ENCODE measurements at places on chromosomes 4 and X.
A peak's percentile ranks its signal among the peaks of the same experiment; 100 is the strongest.

DNA sequence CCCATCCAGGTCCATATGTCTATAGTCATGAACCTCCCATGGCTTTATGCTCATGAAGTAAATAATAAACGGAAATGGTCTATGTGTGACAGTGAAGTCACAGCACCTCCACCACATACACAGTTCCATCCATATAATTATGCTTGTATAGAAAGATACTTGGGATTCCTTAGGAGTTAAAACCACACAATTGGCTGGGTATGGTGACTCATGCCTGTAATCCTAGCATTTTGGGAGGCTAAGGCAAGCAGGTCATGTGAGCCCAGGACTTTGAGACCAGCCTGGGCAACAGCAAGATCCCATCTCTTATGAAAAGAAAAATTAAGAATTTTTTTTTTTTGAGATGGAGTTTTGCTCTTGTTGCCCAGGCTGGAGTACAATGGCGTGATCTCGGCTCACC, 55.6 kb upstream of the RBM47 start:
- DNase-seq = no peak

DNA sequence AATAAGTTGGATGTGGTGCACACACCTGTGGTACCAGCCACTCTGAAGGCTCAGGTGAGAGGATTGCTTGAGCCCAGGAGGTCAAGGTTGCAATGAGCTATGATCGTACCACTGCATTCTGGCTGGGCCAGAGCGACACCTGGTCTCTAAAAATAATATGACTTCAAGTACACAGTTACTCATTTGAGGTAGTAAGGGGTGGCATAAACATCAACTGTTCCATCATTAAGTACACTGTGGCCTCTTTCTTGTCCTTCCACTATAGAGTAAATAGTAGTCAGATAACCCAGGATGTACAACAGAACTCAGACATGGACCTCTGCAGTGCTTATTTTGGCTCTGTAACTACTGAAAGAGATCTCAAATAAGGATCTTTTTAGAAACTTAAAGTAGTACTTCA, 10.6 kb downstream of the FAM9B start:
- DNase-seq = no peak

DNA sequence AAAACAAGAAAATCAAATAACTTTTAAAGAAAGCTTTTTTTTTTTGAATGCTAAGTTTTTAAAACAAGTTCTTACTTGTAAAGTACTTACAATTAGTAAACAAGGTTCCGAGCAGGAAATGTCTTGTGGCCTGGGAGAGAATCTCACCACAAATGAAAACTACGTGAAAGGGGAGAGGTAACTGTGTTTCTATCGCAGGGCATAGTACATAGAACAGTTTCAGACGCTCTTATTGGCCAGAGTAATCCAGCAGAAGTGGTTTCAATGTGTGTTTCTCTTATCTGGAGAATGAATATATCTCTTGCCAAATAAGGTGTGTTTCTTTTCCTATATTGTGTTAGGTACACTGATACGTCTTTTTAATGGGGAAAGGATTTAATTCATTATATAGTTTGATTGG, at the start of gene PLAC8:
PLAC8 (minus strand) TSS at position 154 of the 400 bp plus-strand sequence. CDS start 6,808 bp downstream, outside the sequence.
- DNase-seq = no peak

GRCh38 chr4:100880011-100880410, 362.2 kb upstream of the EMCN start:
- peak; percentile 5 for DNase-seq

DNA sequence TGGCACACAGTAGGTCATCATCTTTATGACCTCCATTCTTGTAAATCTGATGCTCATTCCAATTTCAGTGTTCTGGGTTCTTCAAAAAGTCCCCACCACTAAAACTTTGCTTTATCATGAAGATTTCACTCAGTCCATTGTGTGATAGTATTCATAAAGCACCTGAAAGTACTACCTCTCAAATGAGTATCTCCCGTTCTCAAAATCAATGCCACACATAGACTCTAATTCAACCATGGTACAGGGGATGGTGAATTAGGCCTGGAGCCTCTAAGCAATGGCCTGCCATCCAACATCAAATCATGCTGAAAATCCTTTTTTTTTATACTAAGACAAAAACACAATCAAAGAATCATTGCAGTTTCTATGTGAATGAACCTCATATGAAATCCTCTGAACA, 19.4 kb upstream of the WAS start:
- DNase-seq = no peak

GRCh38 chr4:147736458-147736857, 4.6 kb downstream of the ARHGAP10 start:
- no peak for DNase-seq

DNA sequence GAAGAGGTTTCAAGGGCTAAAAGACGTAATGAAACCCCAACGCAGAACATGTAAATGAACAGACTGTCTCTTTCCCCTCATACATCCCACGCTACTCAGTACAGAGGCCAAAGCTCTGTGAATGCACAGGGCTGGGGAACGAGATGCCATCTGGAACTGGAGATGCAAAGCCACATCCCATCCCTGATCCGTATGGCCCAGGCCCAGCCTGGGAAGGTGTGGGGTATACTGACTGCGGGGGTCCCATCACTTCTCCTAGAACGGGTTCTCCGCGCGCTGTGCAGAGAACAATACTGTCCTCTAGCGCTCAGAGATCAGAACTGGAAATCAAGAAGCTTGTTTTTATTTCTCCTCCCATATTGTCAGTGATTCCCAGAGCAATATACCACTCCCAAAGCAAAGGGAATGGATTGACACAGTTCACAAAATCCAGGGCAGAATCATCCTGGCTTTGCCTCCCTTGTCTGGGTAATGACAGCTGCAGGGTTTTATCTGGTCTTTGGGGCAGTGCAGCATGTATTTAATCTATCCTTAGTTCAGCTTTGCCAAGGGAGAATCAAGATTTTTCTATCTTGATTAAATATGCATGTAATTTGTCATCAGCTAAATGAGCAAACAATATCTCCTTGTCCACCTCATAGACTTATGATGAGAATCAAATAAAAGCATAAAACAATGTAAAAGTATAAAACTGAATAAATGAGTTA, 47.3 kb upstream of the TLR3 start:
- no peak for DNase-seq

- no peak for DNase-seq
These were observed 34.8 kb upstream of the SPANXD start for GRCh38 chrX:141733371-141733770.

DNA sequence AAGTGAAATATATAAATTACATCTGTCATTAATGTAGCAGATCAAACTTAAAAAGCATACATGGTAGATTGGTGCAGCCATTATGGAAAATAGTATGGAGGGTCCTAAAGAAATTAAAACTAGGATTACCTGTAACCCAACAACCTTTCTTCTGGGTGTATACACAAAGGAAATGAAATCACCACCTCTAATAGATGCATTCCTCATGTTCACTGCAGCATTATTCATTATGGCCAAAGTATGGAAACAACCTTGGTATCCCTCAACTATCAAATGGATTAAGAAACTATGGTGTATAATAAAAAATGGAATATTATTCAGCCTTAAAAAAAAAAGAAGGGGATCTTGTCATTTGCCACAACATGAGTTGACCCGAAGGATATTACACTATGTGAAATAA, 13.7 kb downstream of the WDFY3 start:
- DNase-seq = no peak

DNA sequence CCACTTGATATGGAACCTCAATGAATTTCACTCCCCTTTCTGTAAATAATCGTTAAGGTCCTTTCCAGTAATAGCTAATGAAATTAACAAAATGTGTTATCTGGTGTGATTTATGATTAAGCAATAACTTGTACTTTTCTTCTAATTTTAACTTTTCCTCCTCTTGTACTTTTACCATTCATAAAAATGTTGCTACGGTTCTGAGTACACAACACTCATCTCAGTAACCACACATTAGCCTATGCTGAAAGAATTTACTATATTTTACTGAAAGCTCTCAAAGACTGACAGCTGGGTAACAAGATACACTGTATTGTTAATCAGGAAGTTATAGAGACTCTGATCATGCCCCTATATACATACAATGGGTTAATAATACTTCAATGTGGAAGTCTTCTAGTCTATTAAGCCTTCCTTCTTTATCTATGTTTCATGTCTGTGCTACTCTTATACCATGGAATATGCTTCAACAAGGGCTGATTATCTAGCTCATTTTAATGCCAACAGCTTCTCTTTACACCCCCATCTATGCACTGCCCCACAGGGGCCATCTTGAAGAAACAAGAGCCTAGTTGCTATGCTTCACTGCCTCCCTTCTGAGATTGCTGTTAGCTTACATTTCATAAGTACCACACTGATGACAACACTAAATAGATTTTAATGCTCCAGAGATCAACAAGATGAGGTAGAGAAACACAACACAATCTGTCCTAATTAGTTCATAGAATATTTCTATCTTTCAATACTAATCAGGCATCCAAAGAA, 39.1 kb downstream of the LAMP2 start:
- no peak for DNase-seq

GRCh38 chrX:68830419-68831404, 1.9 kb downstream of the EFNB1 start:
- DNase-seq = peak; percentile 21

DNA sequence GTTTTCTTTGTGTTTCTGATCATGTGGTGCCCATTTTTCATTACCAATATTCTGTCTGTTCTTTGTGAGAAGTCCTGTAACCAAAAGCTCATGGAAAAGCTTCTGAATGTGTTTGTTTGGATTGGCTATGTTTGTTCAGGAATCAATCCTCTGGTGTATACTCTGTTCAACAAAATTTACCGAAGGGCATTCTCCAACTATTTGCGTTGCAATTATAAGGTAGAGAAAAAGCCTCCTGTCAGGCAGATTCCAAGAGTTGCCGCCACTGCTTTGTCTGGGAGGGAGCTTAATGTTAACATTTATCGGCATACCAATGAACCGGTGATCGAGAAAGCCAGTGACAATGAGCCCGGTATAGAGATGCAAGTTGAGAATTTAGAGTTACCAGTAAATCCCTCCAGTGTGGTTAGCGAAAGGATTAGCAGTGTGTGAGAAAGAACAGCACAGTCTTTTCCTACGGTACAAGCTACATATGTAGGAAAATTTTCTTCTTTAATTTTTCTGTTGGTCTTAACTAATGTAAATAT, 110.4 kb downstream of the IL13RA2 start:
- no peak for DNase-seq

DNA sequence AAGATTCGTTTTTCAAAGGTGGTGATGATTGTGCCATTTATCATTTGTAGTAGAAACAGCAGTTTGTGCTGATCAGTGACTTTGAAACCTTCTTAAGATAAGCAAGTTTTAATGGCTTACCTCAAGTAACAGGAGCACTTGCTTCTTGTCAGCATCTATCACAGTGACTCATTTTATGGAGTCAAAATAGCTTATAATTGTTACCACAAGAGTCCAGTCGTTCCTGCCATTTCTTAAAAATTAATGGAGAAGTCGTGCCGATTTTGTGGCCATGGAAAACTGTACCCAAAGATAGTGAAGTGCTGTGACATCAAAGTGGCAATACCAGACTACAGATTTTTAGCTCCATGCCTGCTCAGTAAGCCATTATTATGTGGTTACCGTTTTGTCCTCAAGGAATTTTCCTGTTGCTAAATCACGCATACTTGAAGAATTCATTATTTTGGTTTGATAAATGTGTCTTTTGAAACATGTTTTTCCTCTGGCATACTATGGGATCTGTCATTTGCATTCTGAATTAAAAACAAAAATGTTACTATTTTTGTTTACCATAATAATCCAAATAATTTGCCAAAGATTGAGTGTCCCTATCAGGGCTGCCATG, 129.9 kb downstream of the CBR4 start:
- no peak for DNase-seq

GRCh38 chr4:186144946-186145569, 40.6 kb downstream of the FAM149A start:
- peak; percentile 33 for DNase-seq

DNA sequence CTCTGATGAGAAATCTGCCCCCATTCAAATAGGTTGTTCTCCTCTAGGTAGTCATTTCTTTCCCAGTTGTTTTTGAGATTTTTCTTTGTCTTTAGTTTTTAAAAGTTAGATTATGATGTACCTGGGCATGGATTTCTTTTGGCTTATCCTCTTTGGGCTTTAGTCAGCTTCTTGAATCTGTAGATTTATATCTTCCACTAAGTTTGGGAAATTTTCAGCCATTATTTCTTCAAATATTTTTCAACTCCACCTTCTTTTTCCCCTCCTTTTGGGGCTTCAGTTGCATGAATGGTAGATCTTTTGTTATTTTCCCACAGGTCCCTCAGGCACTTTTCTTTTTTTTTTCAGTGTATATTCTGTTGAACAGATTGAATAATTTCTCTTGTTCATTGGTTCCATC, 77.3 kb downstream of the JADE3 start:
- no peak for DNase-seq

DNA sequence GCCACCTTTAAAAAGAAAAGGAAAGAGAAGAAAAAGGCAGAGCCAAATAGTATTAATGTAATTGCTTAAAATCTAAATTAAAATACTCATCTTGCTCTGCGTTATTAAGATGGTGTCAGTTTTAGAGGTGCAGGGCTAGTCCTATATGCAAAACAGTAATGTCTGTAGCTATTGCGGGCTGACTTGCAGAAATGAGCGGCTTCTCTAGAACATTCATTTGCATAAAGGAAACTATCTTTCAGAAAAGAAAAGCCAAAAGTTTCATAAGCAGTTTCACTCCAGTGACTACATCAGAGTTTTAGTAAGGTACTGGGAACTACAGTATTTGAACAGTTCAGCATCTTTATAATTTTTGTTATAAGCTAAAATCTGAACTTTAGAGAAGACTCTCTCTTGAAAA, 6.0 kb downstream of the SMAD1 start:
- peak; percentile 55 for DNase-seq

- no peak for DNase-seq
These were observed 8.2 kb upstream of the TRAM1L1 start for GRCh38 chr4:117093571-117093970.

DNA sequence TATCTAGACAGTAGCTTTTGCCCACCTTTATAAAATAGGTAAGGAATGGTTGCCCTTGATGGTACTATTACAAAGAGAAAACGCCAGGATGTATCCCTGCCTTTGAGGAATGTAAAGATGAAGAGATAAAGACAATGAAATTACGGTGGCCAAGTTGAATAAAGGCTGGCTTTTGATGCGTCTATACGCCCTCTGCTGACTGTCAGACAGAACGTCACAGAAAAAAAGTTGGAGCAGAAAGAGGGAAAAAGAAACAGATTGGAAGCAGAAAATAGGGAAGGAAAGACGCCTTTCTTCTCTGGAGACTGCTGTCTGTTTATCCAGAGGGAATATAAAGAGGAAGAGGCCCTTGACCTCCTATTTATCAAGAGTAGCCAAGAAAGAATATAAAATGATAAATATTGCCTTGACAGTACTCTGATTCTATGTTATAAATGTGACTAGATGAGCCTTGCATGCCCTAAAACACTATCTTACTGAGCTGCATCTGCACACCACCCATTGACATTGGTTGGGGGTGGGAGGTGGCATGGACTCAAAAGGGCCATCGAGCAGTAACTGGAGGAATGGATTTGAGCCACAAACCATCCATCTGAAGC, 30.6 kb downstream of the PCDH19 start:
- peak; percentile 37 for DNase-seq

DNA sequence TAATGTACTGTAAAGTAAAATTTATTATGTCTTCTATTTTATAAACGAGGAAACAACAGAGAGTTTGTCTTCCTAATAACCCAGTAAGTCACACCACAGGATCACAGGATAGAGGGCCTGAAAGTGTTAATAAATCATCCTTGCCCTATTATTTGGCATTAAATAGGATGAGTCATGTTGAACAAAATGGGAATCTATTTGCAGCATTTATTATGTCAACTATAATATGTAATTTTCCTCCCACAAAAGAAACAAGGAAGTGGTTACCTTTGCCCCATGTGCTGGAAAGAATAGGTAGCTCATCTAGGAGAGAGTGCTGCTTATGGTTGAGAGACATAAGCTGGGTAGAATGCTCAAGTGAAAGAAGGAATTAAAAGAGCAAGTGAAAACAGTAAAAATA, 237.6 kb upstream of the NDST3 start:
- no peak for DNase-seq
